ENCODE measurements at places on chromosomes 16 and 17.

DNA sequence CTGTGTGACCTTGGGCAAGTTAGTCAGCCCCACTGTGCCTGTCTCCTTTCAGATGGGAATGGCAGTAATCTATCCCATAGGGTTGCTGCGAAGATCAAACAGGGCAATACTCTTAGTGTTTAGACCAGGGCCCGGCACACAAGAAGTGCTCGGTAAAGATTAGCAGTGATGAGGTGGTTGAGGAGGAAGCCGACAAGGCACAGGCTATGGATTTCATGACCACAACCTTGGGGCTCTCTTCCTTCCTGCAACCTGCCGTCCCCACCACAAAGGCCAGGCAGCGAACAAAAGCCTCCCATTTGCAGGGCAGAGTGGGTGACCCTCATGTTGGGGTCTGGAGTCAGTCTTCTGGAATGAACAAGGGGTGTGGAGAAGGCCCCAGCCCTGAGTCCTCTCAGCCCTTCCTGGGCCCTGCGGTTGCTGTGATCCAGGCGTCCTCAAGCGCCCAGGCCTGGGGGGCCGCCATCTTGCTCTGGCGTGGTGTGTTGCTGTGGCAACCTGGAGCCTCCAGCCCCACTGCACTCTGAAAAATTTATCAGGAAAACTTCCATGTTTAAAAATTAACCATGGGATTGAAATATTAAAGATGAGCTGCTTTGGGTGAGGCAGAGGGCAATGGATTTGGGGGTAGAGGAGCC lies 9.8 kb downstream of the ADAM11 start:
- no peak for DNase-seq

DNA sequence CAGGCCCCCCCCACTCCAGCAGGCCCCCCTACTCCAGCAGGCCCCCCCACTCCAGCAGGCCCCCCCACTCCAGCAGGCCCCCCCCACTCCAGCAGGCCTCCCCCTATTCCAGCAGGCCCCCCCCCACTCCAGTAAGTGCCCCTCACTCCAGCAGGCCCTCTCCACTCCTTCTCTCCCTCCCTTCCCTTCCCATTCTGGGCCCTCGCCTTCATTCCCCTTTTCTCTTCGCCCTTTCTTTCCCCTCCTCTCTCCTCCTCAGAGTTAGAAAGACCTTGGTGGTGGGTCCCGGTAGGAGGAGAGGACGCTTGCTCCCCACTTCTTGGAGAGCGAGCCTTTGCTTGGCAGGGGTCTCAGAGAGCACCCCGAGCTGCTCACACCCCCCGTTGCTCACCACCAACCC lies 177.0 kb upstream of the TNRC6C start:
- no peak for DNase-seq

GRCh38 chr16:3180445-3180878 lies 7.5 kb upstream of the OR1F1 start:
- DNase-seq = no peak

DNA sequence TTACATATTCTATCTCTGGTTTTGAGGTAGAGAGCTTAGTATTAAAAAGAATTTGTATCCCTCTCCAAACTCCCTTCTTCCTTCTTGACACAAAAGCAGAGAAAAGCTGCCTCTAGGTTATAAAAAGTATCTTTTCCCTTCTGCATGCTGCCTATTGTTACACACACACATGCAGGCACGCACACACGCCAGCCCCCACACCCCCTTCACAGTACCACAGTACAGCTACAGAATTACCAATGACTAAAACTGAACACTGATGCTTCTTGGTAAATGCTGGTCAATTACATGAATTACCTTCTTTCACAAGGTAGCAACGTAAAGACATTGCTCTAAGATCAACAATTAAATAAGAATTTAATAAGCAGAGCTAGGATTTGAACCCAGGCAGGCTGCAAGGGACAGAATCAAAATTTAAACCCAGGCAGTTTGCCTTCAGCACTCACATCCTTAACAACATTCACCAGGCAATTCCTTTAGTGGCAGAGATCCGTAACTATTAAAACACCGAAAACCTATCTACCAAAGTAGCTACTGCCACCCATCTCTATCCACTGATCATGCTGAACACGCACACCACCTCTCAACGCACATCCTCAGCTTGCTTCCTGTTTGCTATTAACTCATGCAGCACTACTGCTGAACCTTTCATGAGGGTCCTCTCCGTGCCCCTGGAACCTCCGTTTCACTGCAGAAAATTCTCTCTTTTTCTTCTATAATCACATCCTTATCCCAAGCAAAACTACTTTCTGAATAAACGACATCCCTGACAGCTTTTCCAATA lies 37.8 kb downstream of the YWHAE start:
- DNase-seq = no peak

GRCh38 chr17:57257195-57257894 lies 1.0 kb downstream of the MSI2 start:
- DNase-seq = no peak

DNA sequence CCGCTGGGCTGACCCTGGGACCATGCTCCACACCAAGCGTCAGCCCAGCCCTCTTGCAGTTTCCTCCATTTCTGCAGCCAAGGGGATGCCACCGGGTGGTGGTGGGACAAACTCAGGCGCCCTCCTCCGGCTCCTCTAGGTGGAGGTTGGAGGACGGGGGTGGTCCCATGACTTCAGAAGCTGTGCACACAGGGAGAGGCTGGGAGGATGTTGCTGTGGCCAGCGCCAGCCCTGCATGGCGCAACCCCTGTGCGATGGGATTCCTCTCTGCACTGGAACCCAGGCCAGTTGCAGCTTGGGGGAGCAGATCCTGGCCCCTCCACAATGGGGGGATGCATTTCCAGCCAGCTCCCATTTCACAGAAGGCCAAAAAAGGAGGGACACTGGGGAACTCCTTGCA lies 246.5 kb downstream of the C16orf95 start:
- no peak for DNase-seq

DNA sequence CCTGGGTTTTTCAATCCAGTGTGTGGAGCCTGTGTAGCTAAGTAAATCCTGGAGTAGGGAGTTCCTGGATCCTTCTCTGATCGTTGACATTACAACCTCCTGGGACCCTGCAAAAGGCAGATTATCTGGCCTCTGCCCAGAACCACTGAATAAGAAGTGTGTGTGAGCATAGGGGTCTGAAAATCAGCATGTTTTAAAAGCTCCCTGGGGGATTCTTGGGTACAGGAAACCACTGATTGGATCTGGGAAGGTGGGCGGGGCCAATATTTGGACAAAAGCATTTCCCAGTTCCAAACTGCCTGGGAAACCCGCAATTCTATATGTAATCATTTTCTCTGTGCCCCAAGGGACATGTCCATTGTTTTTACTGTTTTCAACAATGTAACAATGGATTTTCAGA lies 27.2 kb upstream of the BEAN1 start:
- no peak for DNase-seq

GRCh38 chr17:28597606-28598383 lies 1.0 kb downstream of the SPAG5 start:
- no peak for DNase-seq

Data from stimulated activated CD4-positive, alpha-beta T cell treated with anti-CD3 and anti-CD28 coated beads, Interleukin-4, amount 100 ng/mL, for 4 hours (primary cell).